Upper lobe of right lung (tissue), 1 donor: ENCODE measurements at places on chromosomes 5 and 9. TPM values are rescaled to one million over a fixed set of nuclear protein-coding genes. Genes with fewer than 3 reads are reported as not detected.

DNA sequence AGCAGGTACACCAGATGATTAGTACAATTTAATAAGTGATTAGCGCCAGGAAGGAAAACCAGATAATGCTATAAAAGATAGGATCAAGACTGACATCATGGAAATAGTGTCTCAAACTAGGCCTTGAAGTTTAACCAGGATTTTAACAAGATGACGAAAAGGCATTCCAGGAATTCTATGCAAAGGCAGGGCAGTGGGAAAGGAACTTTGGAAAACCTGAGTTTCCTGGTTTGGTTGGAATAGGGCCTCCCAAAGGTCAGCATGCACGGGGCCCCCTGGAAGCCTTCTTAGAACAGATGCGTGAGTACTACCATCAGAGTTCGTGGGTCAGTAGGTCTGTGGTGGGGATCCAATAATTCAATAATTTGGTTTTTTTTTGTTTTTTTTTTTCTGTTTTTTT lies 935.2 kb upstream of the DMAC1 start:
- H3K36me3 ChIP-seq, result no peaks in the 10 kb centered on the region
- H3K27ac ChIP-seq, result no peak overlapping the region
- no peak for DNase-seq
- H3K27me3 ChIP-seq, result no peaks in the 10 kb centered on the region
- no peak overlapping the region for H3K4me3 ChIP-seq

- H3K4me1 ChIP-seq, result peaks cover 34% of the 10 kb centered on the region
- peak within 1 kb of the TSS; percentile 95 for H3K27ac ChIP-seq
- peak within 1 kb of the TSS; percentile 77 for H3K4me3 ChIP-seq
- DNase-seq, result peak; percentile 96
- peaks cover 37% of the 10 kb centered on the region for H3K36me3 ChIP-seq
Observed at GRCh38 chr9:137277329-137278041, at the start of gene TOR4A. TOR4A (plus strand) TSS chr9:137277726; CDS start chr9:137278690, 964 bp downstream.

GRCh38 chr9:15717290-15717967 lies 164.6 kb downstream of the CCDC171 start:
- DNase-seq, result no peak
- no peak overlapping the region for H3K4me3 ChIP-seq
- H3K4me1 ChIP-seq, result no peaks in the 10 kb centered on the region
- no peak overlapping the region for H3K27ac ChIP-seq
- no peaks in the 10 kb centered on the region for H3K27me3 ChIP-seq
- H3K36me3 ChIP-seq, result no peaks in the 10 kb centered on the region

DNA sequence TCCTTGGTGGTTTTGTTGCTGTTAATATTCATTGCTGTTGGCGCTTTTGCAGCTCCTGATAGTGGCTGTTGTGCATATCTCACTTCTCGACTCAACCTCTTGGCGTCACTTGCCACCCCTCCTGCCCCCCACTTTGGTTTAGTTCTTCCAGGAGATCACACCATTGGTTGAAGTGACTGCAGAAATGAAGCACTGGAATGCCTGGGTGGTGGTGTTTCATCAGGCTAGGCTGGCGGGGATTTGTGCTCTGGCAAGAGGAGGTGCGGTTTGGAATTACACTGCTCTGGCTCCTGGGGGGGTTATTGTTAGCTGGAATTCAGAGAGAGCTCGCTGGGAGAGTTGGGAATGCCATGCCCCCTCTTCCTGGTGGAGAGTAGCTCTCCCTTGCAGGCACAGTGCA lies 11.5 kb downstream of the PRRC2B start:
- no peaks in the 10 kb centered on the region for H3K36me3 ChIP-seq
- peaks cover 96% of the 10 kb centered on the region for H3K4me1 ChIP-seq
- no peak for DNase-seq
- no peak overlapping the region for H3K4me3 ChIP-seq

DNA sequence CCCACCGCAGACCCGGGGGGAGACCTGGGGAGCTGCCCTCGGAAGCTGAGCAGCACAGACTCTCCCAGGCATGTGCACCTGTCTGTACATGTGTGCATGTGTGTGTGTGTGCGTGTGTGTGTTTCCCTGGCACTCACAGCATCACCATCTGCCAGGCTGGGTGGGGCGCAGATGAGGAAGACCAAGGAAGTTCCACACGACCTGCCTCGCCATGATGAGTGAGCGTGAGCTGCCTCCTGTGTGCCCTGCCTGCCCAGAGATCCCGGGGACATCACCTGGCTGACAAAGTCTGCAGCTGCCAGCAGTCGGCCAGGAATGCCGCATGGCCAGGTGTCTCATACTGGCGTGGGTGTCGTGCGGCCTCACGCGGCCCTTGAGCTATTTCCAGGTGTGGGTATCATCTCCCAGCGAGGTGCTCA lies 4.0 kb upstream of the GPSM1 start:
- H3K27ac ChIP-seq, result no peak overlapping the region
- no peaks in the 10 kb centered on the region for H3K27me3 ChIP-seq
- H3K36me3 ChIP-seq, result no peaks in the 10 kb centered on the region
- DNase-seq, result no peak

GRCh38 chr9:106916466-106917235 lies 53.7 kb downstream of the ZNF462 start:
- H3K4me1 ChIP-seq, result peaks cover 20% of the 10 kb centered on the region
- no peaks in the 10 kb centered on the region for H3K36me3 ChIP-seq
- no peak for DNase-seq
- no peak overlapping the region for H3K4me3 ChIP-seq
- H3K27me3 ChIP-seq, result no peaks in the 10 kb centered on the region
- H3K27ac ChIP-seq, result no peak overlapping the region

NKD2 gene
- 64.4 TPM for total RNA-seq

DNA sequence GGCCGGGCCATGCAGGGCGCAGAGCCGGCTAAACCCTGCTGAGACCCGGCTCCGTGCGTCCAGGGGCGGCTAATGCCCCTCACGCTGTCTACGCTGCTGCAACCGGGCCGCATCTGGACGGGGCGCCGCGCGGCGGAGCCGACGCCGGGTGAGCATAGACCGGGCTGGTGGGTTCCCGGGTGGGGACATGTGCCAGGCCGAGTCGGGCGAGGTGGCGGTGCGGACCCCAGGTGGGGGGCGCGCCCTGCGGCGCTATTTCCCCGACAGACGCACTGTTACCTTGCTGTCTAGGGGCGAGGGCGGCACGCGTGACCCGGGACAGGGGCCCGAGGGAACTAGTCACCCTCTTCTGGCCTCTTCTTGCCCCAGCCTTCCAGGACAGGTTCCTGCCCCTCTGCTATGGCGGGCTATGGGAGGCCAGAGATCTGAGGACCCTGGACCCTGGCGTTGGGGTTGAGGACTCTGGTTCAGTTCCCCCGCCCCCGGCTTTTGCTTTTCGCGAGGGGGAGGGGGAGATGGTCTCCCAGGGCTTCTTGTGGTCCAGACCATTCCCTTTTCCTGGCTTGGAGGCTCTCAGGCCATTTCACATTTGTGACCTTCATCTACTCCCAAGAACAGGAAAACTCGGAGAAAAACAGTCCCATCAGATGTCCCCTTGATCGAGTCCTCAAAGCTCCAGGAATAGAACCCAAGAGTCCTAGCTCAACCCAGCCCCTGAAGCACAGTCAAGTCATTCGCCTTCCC lies 536 bp downstream of the SLC27A4 start:
- DNase-seq, result no peak
- H3K4me3 ChIP-seq, result peak overlapping the region; percentile 91
- peak overlapping the region; percentile 70 for H3K27ac ChIP-seq
- H3K36me3 ChIP-seq, result peaks cover 31% of the 10 kb centered on the region

PCDHB6 gene
- total RNA-seq, result 0.75 TPM

- no peaks in the 10 kb centered on the region for H3K36me3 ChIP-seq
- no peaks in the 10 kb centered on the region for H3K4me1 ChIP-seq
Observed at GRCh38 chr9:96441798-96442445, 8.0 kb upstream of the HABP4 start.

- H3K4me1 ChIP-seq, result no peaks in the 10 kb centered on the region
- H3K4me3 ChIP-seq, result no peak overlapping the region
- no peak overlapping the region for H3K27ac ChIP-seq
Observed at GRCh38 chr5:92749943-92750342, 831.1 kb downstream of the NR2F1-AS1 start.

- no peak overlapping the region for H3K27ac ChIP-seq
- no peak overlapping the region for H3K4me3 ChIP-seq
- H3K27me3 ChIP-seq, result no peaks in the 10 kb centered on the region
- no peak for DNase-seq
Observed at GRCh38 chr9:19998153-19998552, 209.3 kb upstream of the SLC24A2 start.

GRCh38 chr5:82676661-82677060 lies 398.5 kb upstream of the RPS23 start:
- no peaks in the 10 kb centered on the region for H3K36me3 ChIP-seq
- H3K27ac ChIP-seq, result no peak overlapping the region
- H3K4me3 ChIP-seq, result no peak overlapping the region
- DNase-seq, result no peak
- H3K27me3 ChIP-seq, result no peaks in the 10 kb centered on the region

- H3K27ac ChIP-seq, result no peak overlapping the region
- no peak overlapping the region for H3K4me3 ChIP-seq
- no peaks in the 10 kb centered on the region for H3K36me3 ChIP-seq
- H3K27me3 ChIP-seq, result no peaks in the 10 kb centered on the region
Observed at GRCh38 chr5:128775558-128775957, 189.7 kb upstream of the SLC27A6 start.

- DNase-seq, result peak; percentile 70
- no peaks in the 10 kb centered on the region for H3K4me1 ChIP-seq
- no peaks in the 10 kb centered on the region for H3K27me3 ChIP-seq
- H3K36me3 ChIP-seq, result no peaks in the 10 kb centered on the region
- H3K4me3 ChIP-seq, result no peak overlapping the region
Observed at GRCh38 chr5:74085782-74086181, 459.8 kb downstream of the ARHGEF28 start.

GRCh38 chr5:64213011-64213410 lies 47.4 kb downstream of the RNF180 start:
- no peak overlapping the region for H3K27ac ChIP-seq
- no peak for DNase-seq
- H3K4me3 ChIP-seq, result no peak overlapping the region
- no peaks in the 10 kb centered on the region for H3K36me3 ChIP-seq
- no peaks in the 10 kb centered on the region for H3K4me1 ChIP-seq

GRCh38 chr9:127498298-127498697 lies 47.0 kb downstream of the LRSAM1 start:
- H3K4me1 ChIP-seq, result peaks cover 6% of the 10 kb centered on the region
- no peaks in the 10 kb centered on the region for H3K27me3 ChIP-seq
- H3K27ac ChIP-seq, result no peak overlapping the region
- peaks cover 68% of the 10 kb centered on the region for H3K36me3 ChIP-seq
- H3K4me3 ChIP-seq, result no peak overlapping the region

DNA sequence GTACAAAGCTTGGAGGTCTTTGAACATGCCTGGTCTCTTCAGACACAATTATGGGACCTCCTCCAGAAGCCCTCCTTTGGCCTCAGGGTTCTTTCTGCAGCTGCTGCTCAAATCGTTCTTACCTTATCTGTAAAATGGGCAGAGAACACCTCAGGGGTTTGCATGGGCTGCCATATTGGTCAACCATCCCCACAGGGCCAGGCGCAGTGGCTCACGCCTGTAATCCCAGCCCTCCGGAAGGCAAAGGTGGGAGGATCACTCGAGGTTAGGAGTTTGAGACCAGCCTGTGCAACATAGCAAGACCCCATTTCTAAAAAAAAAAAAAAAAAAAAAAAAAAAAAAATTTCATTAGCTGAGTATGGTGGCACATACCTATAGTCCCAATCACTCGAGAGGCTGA lies 29.1 kb upstream of the TCF7 start:
- H3K4me1 ChIP-seq, result no peaks in the 10 kb centered on the region
- no peak for DNase-seq
- H3K27me3 ChIP-seq, result no peaks in the 10 kb centered on the region
- H3K36me3 ChIP-seq, result no peaks in the 10 kb centered on the region

GRCh38 chr5:14406554-14406849 lies 175.1 kb upstream of the OTULINL start:
- DNase-seq, result no peak
- no peaks in the 10 kb centered on the region for H3K4me1 ChIP-seq
- H3K36me3 ChIP-seq, result peaks cover 69% of the 10 kb centered on the region
- H3K4me3 ChIP-seq, result no peak overlapping the region
- no peak overlapping the region for H3K27ac ChIP-seq
- H3K27me3 ChIP-seq, result no peaks in the 10 kb centered on the region

RGP1 gene
- 34.6 TPM for total RNA-seq

- DNase-seq, result no peak
- H3K27me3 ChIP-seq, result peaks cover 11% of the 10 kb centered on the region
- H3K4me3 ChIP-seq, result no peak overlapping the region
- no peaks in the 10 kb centered on the region for H3K36me3 ChIP-seq
- H3K27ac ChIP-seq, result no peak overlapping the region
- no peaks in the 10 kb centered on the region for H3K4me1 ChIP-seq
Observed at GRCh38 chr5:135095871-135096270, 61.8 kb upstream of the PITX1 start.

DNA sequence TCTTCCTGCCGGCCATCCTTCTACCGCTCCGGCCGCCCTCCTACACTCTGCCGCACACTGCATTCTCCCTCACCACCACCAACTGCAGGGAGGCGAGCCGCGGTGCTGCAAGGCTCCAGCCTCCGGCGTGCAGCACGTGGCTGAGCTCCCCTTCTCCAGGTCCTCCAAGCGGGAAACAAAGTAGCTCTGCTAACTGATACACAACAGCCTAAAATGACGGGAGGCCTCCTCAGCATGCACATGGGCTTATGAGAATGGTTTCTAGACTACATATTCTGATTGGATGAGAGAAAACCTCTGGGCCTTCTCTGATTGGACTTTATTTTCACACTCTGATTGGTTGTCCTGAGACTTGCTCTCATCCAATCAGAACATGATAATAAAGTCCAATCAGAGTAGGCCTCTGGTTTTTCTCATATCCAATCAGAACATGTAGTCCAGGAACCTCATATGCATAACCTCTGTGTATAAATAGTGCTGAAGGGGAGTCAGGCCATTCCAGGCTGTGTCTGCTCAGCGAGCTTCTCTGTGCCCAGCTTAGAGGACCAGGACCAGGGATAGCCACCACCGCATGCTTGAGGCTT lies 27.0 kb upstream of the ZNF354B start:
- DNase-seq, result no peak
- no peak overlapping the region for H3K27ac ChIP-seq
- H3K4me1 ChIP-seq, result no peaks in the 10 kb centered on the region
- H3K36me3 ChIP-seq, result no peaks in the 10 kb centered on the region
- no peak overlapping the region for H3K4me3 ChIP-seq
- H3K27me3 ChIP-seq, result no peaks in the 10 kb centered on the region

- no peak for DNase-seq
- peaks cover 9% of the 10 kb centered on the region for H3K36me3 ChIP-seq
- H3K27me3 ChIP-seq, result no peaks in the 10 kb centered on the region
- peaks cover 36% of the 10 kb centered on the region for H3K4me1 ChIP-seq
- no peak overlapping the region for H3K4me3 ChIP-seq
- H3K27ac ChIP-seq, result no peak overlapping the region
Observed at GRCh38 chr5:16467363-16468219, 2.0 kb upstream of the ZNF622 start.

DNA sequence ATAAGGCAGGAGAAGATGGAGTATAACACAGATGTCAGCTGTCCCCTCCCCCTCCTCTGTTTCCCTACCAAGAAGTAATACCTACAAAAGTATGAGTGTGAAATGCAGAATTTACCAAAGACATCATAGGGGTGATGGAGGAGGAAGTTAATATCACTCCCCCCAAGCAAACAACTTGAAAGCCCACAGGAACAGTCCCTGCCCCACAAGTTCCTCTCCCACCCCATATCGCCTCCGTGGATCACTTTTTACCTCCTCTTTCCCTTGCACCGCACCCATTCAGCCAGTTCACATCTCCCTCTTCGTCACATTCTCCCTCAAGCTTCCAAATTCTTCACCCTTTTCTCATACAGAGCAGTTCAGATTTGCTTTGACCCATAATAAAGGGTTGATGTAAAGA lies 7.0 kb upstream of the SIL1 start:
- H3K27me3 ChIP-seq, result no peaks in the 10 kb centered on the region
- H3K4me3 ChIP-seq, result no peak overlapping the region
- H3K4me1 ChIP-seq, result no peaks in the 10 kb centered on the region
- DNase-seq, result no peak
- H3K36me3 ChIP-seq, result no peaks in the 10 kb centered on the region
